NCI-H1417 (cell line): ENCODE measurements at places on chromosomes 11 and 22.
A peak's percentile ranks its signal among the peaks of the same experiment; 100 is the strongest.

DNA sequence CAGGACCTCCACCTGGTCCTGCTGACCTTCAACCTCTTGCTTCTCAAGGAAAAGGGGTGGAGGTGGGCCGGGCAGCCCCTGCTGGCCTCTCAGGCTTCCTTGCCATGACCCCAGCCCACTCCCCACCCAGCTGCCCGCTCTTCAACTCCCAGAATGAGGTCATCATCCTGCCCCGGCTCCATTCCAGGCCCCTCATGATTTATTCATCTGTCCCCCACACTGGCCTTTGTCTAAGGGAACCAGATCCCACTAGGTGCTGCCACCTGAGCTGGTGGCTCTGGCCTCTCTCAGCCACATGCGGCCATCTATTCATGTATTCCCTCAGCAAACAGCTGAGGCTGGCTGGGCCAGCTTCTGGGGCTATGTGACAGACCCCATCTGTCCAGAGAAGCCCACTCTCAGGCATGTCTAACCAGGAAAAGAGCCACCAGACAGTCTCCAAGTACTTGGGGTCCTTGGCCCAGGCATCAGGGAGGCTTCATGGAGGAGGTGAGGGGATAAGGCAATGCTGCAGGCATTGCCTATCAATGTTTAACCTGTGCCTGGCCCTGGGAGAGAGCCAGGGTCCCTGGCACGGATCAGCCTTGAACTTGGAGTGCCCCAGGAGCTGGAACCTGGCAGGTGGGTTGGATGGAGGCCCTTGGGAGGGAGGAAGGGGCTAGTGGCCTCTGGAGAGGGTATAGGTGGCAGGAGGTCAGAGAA lies 2.2 kb upstream of the CABP2 start:
- DNase-seq, result no peak

GRCh38 chr11:77287615-77288273 lies 13.7 kb downstream of the GDPD4 start:
- DNase-seq, result no peak

GRCh38 chr11:17816232-17816931 lies 81.8 kb downstream of the KCNC1 start:
- peak; percentile 57 for DNase-seq

DNA sequence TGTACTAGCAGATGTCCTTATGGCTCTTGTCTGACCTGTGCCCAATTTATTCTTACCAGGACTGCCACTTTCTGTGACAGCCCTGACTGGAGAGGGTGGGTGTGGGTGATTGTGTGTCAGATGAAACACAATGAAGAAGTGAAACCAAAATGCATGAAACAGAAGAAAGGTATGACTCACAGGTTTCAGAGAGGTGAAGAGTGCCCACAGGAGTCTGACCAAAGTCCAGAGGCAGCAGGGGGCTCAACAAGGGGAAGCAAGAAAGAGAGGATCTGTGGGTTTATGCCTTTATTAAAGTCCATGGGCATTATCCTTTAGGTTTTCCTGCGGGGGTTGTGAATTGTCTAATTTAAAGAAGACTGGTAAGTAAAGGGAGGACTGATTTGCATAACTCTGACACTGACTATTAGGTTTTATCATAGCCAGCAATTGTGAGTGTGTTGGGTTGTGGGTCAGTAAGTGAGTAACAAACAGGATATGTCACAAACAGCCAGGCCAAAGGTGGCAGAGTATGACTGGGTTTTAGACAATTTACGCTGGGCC lies 3.9 kb upstream of the OR4C6 start:
- no peak for DNase-seq

- DNase-seq, result no peak
These were observed 50.9 kb downstream of the CCDC34 start for GRCh38 chr11:27312110-27312509.

DNA sequence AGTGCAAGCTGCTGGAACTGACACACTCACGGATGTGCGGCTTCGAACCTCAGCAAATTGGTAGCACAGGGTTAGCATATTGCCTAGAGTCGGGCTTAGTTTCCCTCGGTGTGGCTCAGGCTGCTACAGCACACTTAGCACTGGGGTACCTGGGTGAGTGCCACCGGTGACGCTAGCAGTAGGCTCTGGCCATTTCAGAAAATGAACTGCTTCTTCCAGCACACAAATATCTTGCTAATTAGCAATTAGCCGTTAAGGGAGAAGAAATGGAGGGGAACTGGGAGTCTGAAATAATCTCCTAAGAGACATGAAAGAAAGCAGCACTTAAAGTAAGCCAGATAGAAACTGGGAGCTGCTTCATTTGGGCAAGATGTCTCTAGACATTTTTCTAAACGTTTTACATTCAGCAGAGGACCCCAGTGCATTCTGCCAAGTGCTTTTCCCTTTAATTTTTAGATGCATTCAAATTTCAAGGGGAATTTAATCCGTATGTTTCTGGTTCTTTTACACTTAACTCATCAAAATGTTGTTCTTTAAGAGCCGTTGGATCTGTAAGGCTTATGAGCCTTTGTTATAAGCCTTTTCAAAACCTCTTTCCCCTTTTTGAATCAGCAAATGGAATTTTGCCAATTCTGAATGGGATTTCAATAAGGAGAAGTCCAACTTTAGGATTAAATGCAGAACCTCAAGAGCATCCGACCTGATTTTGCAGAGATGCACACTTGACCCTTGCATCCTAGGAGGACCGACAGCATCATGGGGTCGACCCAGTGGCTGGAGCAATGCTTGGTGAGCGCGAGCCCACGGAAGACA lies 708.1 kb downstream of the NTM start:
- DNase-seq, result no peak

DNA sequence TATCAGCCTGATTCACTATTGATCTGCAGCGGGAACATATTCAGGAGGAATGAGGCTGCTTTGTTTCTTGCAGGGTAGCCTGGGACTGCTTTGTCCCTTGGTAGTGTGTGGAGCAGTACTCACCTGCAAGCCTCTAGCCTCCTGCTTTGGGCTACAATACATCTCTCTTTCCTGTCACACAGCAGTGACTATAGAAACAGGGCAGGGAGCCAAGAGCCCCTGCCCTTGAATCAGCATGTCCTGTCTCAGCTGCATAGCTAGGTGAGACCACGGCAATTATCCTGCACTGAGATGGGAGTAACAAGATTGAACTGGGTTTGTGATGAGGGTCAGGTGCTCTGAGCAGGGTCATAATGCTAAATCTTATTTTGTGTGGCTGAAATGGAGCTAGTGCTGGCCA lies 191.9 kb downstream of the NELL1 start:
- peak; percentile 89 for DNase-seq
